Colonic mucosa (tissue), 4 donors: ENCODE measurements at places on chromosomes 7 and 10. TPM values are rescaled to one million over a fixed set of nuclear protein-coding genes. Genes with fewer than 3 reads are reported as not detected.

DNA sequence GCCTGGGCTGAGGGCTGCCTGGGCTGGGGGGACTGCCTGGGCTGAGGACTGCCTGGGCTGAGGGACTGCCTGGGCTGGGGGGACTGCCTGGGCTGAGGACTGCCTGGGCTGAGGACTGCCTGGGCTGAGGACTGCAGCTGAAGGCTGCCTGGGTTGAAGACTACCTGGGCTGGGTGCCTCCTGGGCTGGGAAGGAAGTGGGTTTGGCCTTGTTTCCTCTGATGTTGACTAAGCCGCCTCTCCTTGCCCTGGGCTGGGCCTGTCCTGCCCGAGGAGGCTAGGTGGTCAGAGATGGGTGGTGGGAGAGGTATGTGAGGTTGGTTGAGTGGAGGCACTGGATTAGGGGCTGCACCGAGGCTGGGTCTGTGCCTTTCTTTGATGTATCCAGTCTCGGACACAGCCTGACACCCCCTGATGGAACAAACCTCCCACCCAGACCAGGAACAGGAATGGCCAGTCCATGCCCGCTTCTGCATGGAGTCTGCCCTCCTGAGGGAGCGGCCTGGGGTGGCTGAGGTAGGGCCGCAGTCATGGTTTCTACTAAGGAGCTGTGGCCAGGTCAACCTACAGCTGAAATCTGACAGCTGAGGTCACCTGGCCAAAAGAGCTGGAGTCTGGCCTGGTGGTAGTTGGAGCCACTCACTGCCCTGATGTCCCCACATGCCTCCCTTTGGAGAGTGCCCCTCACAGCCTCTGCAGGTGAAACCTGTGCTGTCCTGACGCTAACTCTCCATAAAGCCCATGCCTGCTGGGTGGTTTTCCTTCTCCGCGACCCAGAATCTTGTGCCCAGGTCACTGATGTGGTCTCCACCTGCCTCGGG lies 22.3 kb downstream of the SCART1 start:
- DNase-seq: no peak

PTER gene
- total RNA-seq: 14.1 TPM

GIMAP7 gene
- 4.8 TPM for total RNA-seq

- no peak for DNase-seq
Observed at GRCh38 chr7:129841465-129841864, 111.3 kb downstream of the UBE2H start.

- no peak for DNase-seq
Observed at GRCh38 chr10:29358010-29358616, 69.2 kb downstream of the LYZL1 start.

DNA sequence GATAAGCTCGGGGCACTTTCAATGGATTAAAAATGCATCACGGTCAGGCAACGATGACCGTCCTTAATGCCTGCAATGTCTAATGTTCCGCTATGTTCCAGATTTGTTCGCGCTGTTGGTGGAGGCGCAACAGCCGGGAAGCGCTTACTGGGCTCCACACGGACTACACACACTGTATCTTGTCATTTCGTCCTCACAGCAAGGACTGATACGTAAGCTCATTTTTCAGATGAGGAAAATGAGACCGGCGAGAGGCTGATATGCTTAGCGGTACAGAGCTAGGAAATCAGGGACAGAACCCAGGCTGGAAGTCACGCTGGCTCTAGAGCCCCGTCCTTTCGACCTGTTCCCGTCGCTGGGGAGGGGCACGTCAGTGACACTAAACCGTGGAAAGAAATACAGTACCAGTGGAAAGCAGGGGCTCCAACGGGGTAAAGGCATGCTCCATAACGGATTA lies 670 bp downstream of the TPK1 start:
- peak; percentile 39 for DNase-seq

DNA sequence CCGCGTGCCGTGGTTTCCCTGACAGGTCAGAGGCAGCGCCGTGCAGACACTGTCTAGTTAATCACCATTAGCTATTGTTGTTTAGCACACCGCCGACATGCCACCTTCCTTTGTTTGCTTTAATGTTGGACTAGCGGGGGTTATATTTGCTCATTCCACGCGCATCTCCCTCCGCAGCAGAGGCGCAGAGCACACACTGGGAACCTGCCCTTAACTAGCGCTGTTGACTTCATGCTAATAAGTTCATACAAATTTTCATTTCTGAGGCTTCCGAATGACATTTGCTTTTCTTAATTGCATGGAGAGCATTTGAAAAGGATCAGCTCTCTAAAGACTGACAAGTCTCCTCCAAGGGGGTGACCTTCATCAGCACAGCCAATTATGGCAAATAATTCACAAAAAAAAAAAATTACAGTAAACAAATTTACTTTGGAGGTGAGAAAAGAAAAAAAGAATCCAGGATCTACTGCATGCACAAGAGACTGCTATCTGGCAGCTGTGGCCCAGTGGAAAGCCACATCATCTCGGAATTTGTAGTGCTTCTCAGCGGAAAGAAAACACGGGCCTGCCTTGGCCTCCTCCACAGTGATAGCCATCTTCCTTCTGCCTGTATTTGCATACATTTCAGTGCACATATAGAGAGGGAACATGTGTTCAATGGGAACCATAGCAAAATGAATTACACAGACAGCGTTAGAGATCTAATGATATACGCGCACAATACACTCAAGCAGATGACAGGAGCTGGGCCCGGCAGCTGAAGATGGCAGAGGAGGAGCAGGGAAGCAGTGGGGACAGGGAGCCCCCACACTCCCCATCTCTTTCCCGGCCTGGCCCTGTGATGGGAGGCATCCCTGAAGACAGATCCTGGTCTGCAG lies 94.2 kb downstream of the EBF3 start:
- no peak for DNase-seq

ADCY1 gene
- 1.1 TPM for total RNA-seq

DNA sequence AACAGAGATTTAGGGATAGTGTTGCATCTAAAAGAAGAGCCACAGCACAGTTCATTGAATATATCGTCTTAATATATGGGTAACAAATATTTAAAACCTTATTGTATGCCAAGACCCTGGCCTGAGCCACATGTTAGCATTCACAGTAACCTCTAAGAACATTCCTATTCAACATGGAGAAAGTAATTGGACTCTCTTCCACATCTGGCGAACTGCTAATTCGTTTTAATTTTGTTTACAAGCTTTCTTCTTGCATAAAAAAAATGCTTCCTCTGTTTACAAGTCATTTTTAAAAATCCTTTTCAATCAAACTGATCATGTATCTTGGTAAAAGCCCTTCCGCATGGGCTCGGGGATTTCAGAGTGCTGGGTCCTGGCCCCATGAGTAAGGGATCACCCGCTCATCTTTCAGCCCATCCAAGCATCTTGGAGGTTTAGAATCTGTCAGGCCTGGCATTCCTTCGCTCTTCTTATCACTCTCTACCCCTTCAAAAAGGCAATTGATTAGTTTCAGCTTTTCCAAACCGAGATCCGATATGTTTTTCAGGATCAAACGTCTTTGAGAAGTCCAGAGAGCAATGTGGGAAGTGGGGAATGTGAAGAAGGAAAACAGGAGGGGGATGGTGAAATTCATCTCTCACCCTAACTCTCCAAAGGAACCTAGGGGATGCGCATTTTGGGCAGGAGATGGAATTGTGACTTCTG lies 7.3 kb downstream of the TWIST1 start:
- DNase-seq: no peak

VENTX gene
- 0.24 TPM for total RNA-seq

DNA sequence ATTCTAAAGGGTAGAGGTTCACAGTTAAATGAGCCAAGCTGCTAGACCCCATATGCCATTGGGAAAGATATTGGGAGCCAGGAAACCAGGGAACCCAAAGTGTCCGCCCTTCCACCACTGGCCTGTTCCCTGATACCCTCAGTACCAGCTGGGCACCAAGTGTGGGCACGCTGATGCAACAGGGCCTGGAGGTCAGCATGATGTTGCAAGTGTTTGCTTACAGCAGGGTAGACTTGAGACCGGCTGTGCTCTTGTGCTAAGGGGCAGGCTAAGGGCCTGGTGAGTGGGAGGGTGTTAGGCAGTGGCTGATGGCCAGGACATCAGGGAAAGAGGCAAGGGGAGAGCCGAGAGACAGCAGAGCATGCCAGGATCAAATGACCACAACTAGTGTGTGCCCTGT lies 21.0 kb upstream of the MYL7 start:
- no peak for DNase-seq

- no peak for DNase-seq
Observed at GRCh38 chr10:118287076-118287806, 54.9 kb downstream of the FAM204A start.

SLC18A3 gene
- total RNA-seq: 0.42 TPM

DNA sequence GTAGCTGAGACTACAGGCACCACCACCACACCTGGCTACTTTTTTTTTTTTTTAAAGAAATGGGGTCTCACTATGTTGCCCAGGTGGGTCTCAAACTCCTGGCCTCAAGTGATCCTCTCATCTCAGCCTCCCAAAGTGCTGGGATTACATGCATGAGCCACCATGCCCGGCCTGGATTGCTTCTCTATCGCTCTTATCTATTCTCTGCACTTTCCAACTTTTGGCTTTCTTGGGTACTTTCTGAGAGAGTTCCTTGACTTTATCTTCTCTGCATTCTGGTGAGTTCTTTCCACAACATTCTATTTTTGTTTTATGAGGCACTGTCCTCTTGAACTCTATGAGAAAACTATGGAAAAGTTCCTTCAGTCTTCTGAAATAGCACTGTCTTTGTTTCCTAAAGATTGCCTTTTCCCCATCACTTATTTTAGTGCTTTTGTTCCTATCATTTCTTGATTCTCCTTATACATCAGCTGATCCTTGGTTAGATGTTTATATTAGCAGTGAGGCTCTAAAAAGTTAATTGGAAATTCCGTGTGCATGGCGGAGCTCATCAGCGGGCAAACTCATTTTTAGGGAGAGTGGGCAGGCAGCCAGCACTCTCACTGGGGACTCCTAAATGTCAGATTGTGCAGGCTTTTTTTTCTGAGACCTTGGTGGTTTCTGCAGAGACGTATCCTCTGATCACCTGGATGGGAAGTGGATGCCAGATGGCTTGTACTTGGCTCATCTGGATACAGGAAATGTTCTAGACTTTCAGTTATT lies 43.9 kb downstream of the HIP1 start:
- no peak for DNase-seq

GRCh38 chr10:126004752-126005151 lies 108.4 kb downstream of the FANK1 start:
- DNase-seq: no peak

GRM3 gene
- not detected for total RNA-seq

- DNase-seq: no peak
Observed at GRCh38 chr10:71372882-71373495, 23.7 kb upstream of the CDH23 start.

DNA sequence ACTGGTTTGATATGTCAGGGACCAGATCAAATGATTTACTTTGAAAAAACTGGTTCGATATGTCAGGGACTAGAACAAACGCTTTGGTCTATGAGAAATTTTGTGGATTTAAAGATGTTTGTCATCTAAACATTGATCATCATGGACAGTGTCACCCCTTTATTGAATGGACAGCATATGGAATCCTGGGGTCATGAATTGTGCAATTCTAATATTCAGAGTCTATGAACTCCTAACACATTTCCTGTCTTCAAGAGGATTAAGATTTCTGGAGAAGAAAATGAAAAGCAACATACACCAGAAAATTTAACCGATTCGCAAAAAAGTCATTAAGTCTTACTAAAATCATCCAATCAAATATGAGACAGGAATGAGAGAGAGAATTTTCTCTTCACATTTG lies 106.4 kb upstream of the FAM133B start:
- DNase-seq: no peak

OR2A7 gene
- 13.1 TPM for total RNA-seq

RBM20 gene
- total RNA-seq: 0.80 TPM

ZCCHC24 gene
- 19.1 TPM for total RNA-seq

GRCh38 chr10:2414562-2414961 lies 652.8 kb upstream of the PFKP start:
- no peak for DNase-seq

GSDME gene
- total RNA-seq: 1.0 TPM

DNA sequence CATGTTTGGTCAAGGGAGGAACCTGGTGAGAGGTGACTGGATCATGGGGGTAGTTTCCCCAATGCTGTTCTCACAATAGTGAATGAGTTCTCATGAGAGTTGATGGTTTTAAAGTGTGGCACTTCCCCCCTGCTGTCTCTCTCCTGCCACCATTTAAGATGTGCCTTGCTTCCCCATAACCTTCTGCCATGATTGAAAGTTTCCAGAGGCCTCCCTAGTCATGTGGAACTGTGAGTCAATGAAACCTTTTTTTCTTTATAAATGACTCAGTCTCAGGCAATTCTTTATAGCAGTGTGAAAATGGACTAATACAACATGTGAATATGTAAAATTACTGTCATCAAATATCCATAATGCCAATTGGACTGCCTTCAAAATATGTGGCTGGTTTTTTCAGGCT lies 165.5 kb upstream of the TARP start:
- no peak for DNase-seq

GPNMB gene
- 12.8 TPM for total RNA-seq

- DNase-seq: no peak
Observed at GRCh38 chr7:73446682-73447081, 13.1 kb downstream of the FZD9 start.

NPC1L1 gene
- 0.11 TPM for total RNA-seq

DNA sequence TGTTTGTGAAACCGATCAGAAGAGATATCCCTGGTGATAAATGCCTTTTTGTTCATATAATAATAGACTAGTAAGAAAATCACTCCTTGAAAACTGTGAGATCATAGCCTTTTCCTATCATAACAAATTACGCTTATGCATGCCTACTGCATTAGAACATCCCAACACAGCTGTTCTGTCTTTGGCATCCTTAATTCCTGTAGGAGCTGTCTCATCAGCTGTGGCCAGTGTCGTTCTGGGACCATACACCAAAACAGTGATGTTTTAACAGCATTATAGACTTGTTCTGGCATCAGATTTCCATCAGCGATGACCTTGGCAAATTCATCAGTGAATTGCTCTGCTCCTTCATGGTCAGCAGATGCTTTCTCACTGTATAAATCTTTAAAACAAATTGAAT lies 423.6 kb upstream of the LRGUK start:
- no peak for DNase-seq

GRCh38 chr10:99172128-99172738 lies 63.4 kb downstream of the HPSE2 start:
- DNase-seq: peak; percentile 22

ZNF783 gene
- total RNA-seq: 5.5 TPM

SAMD9L gene
- 10.7 TPM for total RNA-seq

DNA sequence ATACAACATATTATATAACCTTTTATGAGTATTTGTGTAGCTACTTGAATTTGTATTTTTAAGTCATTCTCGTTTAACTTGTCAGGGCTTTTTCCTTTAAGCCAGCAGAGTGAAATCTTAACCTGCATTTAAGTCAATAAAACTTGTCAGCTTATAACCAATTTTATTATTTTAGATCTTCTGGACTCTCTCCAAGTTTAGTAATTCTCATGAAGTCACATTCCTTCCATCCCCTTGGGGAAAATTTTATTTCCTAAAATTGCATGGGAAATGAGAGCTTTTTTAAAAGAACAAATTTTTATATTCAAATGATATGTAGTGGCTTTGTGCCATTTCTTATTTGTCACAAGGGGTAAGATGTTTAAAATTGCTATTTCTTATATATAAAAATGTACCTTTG lies 74.0 kb downstream of the SEPTIN7 start:
- DNase-seq: no peak

- no peak for DNase-seq
Observed at GRCh38 chr10:34489973-34490745, 324.9 kb downstream of the PARD3 start.

- no peak for DNase-seq
Observed at GRCh38 chr7:90944021-90944420, 320.2 kb upstream of the FZD1 start.
